ENCODE measurements at places on chromosomes 6 and 20.
A peak's percentile ranks its signal among the peaks of the same experiment; 100 is the strongest.

- DNase-seq: peak; percentile 100
Observed at GRCh38 chr6:134921721-134922261, 28.1 kb downstream of the ALDH8A1 start.

DNA sequence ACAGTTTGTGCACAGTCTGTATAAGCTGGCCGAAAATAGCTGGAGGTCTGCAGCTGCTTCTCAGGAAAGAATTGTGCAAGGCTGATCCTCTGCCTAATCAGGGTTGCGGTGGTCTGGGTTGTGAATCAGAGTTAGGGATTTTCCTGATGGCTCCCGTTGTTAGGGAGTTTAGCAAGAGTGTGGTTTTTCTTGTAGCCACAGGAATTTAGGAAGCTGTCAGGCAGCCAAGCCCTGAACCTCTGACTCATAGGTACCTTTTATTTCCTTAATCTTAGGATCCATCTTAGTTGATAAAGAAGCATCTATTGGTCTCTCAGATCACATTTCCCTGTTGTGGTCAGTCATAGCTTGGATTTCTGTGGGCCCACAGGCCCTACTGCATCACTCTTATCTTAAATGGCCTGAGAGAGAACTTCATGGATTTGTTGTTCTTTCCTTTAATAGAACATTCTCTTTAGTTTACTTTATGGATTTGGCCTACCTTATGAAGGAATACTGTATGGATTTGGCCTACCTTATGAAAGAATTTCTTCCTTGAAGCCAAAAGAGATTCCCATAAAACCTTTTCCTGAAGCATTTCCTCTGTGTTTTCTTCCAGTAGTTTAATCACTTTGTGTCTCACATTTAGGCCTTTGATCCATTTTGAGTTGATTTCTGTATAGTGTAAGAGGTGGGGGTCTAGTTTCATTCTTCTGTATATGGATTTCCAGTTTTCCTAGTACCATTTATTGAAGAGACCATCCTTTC lies 10.3 kb downstream of the KIF25 start:
- no peak for DNase-seq

DNA sequence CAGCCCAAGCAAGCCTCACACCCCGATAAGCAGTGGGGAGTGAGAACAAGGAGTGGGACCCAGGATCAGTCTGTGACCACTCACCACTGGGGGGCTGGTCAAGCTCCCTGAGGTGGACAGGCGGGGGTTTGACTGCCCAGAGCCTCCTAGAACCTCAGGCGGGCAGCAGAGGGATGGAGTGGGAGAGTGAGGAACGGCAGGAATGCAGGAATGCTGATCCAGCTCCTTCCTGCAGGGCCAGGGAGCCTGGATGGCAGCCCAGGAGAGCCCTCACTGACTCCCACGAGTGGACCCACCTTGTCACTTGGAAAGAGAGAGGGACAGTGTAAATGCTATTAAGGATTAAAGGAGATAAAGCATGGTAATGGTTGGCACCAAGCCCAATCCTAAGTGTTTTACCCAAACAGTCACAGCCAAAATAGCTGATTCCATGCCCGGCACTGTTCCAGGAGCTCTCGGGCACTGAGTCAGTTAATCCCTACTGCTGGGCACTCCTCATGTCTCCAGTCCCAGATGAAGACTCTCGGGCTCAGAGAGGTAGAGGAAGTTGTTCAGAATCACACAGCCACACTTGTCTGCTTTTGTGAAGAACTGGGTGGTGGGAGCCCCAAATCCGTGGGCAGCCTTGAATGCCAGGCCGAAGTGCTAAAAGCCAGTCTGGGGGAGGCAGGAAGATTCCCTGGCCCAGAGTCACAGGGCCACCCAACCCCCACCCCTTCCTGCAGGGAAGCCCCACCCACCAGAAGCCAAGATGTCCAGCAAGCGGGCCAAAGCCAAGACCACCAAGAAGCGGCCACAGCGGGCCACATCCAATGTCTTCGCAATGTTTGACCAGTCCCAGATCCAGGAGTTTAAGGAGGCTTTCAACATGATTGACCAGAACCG lies 3.1 kb downstream of the MYL9 start:
- DNase-seq: peak; percentile 40

GRCh38 chr6:125213939-125214338 lies 60.4 kb downstream of the TPD52L1 start:
- DNase-seq: no peak

DNA sequence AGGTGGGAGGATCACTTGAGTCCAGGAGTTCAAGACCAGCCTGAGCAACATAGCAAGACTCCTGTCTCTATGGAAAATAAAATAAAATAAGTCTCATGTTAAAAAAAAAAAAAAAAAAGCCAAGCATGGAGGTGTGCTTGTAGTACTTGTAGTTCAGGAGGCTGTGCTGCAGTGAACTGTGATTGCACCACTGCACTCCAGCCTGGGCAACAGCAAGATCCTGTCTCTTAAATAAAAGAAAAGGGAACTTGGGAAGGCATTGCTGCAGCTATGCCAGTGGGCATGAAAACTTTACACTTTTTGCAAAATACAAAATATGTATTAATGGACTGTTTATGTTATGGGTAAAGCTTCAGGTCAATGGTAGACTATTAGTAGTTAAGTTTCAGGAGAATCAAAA lies 37.5 kb upstream of the REV3L start:
- no peak for DNase-seq

DNA sequence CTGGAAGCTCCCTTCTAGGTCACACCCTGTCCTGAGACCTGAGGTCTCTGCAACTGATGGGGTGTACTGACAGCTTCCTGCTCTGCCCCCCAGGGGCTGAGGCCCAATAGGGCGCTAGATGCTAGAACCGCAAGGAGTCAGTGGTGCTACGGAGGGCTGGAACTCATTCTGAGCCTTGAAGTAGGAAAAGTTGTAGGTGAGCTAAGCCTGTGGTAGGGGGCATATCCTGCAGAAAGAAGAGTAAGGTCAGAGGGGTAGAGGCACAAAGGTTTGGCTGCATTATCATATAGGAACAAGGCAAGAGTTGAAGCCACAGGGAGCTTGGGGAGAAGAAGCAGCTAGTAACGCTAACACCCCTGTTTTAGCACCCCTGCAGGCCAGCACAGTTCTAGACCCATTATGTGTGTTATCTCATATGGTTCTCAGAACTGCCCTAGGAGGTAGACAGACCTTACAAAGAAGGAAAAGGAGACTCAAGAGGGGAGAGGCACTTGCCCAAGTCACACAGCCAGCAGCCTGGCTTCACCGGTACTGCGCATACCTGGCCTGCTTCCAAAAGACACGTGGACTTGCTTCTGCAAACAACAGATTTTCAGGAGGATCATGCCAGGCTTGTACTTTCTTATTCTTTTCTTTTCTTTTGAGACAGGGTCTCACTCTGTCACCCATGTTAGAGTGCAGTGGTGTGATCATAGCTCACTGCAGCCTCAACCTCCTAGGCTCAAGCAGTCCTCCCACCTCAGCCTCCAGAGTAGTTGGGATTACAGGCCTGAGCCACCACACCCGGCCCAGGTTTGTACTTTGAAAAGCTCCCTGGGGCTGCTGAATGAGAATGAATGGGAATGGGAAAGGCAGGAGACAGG lies 156.1 kb downstream of the MRPL14 start:
- DNase-seq: no peak

GRCh38 chr6:169144356-169144755 lies 109.3 kb downstream of the THBS2 start:
- DNase-seq: no peak

DNA sequence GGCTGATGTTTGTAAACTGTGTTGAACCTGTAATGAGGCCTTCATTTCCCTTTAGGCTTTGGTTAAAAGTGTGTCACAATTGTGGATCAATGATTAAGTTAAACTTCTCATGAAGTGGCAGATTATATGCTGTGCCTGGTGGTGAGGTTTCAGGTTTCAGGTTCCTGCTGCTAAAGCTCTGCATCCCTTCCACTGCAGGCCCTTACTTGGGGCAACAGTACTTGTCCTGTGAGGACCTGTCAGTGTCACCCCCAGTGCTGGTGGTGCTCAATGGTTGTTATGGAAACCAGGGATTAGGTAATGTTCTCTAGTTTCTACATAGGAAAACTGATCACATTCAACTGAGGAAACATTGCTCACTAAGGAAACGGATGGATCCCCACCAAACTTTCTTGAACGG lies 18.5 kb downstream of the RPP21 start:
- peak; percentile 79 for DNase-seq

DNA sequence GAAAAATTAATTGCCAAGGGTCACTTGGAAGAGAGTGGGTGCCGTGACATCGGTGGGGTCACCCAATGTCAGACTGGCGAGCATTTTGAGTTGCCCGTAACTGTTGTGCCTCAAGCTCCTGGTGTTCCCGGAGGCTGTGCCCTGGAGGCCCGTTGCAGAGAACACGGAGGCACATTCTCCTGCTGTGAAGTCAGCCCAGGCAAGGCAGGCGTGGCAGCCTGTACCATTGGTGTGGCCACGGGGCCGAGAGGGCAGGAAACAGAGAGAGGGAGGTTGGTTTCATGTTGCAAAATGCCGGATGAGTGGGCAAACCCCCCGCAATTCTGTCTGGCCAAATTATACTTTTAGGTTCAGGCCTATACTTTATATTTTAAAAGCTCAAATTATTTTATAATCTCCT lies 81.2 kb downstream of the THBS2 start:
- DNase-seq: no peak

- DNase-seq: no peak
Observed at GRCh38 chr6:163842467-163842866, 427.9 kb downstream of the QKI start.

DNA sequence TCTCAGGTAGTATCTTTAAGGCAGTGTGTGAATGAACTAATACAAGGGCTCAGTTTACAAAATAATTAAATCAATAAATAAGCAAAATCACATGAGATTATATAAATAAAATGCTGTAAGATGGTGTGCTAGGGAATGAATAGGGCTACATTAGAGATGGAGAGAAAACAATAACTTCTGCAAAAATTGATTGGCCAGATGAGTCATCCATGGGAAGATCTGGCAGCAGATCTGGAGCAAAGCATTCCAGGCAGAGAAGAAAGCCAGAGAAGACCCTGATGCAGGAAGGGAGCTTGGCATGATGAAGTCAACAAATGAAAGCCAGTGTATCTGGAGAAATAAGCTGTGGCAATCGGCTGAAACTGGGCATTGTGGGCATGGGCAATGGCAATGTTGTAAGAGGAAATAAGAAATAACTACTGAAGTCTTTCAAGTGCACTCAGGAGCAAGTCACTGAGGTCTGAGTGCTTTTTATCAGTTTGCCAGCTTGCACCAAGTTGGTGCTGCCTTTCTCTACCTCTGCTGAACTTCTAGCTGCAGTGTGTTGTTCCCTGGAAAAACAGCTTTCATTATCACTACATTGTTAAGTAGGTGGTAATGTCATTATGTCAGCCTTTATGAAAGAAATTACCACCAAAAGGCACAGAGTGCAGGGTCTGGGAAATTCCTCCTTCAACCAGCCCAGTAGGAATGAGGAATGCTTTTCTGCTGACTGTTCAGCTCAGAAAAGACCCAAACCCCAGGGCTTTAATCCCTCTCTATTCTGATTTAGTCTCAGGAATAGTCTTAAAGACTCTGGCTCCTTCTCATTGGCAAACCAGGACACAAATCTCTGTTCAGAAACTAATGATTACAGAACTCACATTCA lies 231.6 kb downstream of the HTR1B start:
- no peak for DNase-seq

DNA sequence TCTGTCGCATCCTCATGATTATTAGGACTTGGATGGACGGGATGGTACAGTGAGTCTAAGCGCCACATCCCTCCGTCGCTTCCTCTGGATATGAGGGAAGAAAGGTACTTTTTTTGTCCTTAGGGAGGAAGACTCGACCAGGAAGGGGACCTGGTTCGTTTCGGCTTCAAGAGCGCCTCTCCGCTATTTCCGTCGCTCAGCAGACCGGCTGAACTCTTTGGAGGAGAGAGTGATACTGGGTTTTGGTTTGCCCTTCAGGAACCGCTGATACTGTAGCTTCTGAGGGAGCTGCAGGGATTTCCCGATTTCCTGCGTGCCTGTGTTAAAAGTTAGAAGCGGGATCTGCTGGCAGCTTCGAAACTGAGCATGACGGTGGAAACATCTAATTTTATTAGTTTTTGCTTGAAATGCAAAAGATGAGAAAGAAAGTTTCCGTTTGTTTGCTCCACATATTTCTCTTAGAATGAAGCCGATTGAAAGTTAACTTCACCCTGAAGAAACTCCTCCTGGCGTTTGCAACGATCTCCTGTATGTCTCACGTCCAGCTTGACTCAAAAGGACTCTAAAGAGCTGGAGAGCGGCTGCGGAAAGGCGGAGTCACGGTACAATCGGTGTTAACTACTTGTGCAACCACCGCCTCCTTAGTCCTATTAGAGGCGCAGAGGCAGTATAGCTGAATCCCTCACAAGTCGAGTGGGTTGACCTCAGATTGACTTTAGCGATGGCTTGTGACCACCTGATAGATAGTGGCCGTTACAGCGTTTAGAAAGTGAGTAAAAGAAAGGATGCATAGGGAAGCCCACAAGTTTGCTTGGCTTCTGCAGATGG lies 129.4 kb downstream of the TRIM27 start:
- DNase-seq: peak; percentile 15

DNA sequence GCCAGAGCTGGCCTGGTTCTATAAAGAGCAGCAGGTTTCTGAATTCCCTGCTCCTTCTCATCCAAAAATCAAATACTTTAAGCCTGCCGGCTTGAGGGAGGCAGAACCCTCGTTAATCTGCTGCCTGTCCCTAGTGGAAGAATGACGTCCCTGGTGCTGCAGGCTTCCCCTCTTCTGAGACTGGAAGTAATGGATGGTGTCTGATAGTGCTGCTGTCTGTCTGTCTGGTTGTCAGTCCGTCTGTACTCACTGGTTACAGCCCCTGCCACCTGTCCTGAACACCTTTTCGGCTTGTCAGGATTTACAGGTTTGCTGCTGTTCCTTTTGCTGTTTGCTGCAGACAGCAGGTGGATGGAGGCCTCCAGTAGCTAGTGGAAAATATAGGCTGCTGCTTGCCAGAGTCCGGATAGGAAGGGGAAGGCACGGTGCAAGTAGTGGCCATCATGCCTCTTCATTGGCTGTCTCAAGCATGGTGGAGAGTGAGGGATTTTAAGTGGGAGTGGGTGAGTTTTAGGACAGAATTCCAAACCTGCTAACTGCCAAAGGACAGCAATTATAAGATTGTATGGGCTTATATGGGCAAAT lies 2.5 kb downstream of the RIMS1 start:
- peak; percentile 31 for DNase-seq

DNA sequence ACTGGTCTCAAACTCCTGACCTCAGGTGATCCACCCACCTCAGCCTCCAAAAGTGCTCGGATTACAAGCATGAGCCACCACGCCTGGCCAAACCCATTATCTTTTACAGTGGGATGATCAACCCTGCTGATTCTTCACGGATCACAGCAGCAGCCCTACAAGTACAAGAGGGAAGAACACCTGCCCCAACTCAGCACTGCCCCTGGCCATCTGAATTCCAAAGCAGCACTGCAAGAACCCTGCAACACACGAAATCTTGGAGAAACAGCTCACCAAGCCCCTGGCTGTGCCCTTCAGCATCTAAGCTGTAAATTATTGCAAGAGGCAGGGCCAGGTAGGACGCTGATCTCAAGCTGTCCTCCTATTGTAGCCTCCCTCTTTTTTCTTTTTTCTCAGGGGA lies 54.5 kb upstream of the MC3R start:
- DNase-seq: no peak

- no peak for DNase-seq
Observed at GRCh38 chr6:40274058-40274457, 313.1 kb downstream of the LRFN2 start.

All from NCI-H524 (cell line).